ENCODE measurements at places on chromosomes 13 and 19. TPM values are rescaled to one million over a fixed set of nuclear protein-coding genes. Genes with fewer than 3 reads are reported as not detected.
A peak's percentile ranks its signal among the peaks of the same experiment; 100 is the strongest.

Gene ZNF625
- total RNA-seq: 6.6 TPM

DNA sequence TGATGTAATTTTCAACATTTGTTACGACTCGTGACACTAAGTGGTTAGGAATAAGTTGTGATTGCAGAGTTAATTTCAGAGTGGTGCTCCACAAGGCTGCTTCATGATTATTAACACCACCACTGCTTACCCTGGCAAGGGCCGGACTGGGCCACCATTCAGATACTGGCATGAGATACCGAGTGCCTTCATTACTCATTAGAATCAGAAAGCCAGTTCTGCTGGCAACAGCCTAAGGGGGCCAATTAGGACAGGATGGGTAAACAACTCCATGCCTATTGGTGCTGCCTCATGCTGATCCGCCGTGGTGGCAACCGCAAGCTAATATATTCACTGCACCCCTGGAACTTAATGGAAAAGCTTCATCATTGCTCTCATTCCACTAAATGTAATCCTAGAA, 575.1 kb downstream of the EFNB2 start:
- peak; percentile 92 for DNase-seq

GRCh38 chr13:113116206-113116800, 6.3 kb upstream of the F10 start:
- no peak for DNase-seq

DNA sequence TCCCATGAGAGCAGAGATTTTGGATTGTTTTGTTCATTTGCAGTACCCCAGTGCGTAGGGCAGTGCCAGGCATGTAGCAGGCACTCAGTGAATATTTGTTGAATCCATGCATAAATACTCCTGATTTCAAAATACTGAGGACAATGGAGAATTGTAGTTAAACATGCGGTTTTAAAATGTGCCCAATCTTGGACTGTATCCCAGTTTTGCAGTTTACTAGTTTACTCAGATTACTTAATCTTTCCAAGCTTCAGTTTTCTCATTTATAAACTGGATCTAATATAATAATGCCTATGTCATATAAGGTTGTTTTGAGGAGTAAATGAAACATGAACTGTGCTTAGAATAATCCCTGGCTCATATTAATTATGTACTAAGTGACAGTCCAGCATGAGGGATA, 39.0 kb downstream of the RCBTB2 start:
- peak; percentile 68 for DNase-seq

DNA sequence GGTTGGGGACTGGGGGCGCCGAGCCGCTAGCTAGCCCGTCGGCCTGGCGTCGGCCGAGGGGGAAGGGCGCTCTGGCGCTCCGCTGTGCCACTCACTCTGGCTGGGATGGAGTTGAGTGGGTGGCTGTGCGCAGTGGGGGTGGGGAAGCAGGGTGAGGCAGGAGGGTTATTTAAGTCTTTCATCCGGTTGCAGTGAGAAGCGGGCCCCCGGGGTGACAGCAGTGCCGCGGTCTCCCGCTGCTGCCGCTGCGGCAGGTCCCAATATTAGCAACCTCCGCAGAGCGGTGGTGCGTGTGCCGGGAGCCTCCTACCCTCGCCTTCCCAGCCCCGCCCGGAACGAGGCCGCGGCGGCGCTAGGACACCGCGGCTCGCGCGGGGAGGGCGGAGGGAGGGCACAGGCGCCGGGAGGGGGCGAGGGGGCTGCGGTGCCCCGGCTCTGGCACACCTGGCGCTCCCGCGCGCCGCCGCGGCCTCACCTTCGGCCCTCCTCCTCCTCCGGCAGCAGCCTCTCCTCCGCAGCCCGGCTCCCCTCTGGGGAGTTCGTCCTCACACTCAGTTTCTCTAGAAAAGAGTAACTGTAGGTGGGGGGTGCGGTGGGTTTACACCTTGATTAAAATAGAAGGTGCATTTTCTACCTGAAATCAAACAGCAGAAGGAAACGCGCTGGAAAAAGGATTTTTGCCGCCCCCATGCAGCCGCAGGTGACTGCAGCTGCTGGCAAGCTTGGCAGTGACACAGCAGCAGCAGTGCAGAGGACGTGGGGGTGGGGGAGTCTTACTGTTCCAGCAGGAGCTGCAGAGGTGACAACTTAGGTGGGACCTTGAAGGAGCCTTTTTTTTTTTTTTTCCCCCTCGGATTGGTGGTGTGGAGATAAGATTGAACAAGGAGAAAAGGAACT, 4.5 kb downstream of the FGF9 start:
- DNase-seq: no peak

DNA sequence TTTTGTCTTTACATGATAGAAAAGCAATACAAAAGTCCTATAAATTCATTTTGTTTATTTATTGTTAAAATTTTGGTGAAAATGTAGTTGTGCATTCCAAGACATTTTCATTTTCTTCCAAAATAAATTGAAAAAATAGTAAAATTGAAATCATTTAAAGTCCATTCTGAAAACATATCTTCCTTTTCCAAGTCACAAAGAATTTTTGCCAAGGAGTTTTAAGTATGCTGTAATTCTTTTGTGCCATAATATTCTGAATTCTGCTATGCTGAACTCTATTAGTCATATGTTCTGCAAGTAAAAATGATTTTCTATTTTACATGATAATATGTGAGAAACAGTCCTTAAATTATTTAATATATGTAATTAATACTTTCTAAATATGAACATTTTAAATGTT, 879.6 kb upstream of the SLC10A2 start:
- DNase-seq: no peak

Gene APLP1
- total RNA-seq: 51.5 TPM

DNA sequence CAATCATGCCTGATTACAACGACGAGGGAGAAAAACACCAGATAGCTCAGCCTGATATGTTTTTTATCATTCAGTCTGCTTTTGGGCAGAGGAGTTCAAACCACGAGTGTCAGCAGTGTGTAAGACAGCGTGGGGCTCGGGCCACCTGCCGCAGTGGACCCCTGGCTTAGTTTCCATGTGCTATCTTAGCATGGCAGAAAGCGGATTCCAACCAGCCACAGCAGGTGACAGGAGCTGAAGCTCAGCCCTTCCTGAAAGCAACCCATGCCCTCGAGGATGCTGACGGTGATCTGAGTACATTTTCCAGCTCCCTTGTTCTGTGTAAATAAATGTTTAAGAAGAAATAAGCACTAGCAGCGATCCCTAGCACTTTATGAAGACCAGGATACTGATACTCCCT, 32.2 kb upstream of the MBNL2 start:
- no peak for DNase-seq

DNA sequence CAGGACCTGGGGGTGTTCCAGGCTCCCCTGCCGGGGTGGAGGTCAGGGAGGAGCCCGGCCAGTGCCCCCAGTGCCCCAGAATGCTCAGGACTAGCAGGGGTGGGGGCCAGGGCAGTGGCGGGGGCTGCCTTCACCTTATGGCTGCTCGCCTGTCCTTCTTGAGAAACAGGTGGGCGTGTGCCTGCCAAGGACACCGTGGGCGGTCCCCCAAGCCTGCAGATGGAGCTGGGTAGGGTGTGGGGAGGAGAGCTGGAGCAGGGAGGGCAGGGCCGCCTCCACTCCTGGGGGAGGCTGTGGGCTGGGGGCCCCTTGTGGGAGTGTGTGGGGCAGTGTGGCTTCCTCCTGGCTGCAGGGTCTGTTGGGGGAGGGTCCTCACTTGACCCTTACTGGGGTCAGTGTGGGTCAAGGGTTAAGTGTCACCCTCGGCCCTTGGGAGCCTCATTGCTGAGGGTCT, 160.1 kb downstream of the KDM4B start:
- no peak for DNase-seq

Gene SSC5D
- total RNA-seq: 7.2 TPM

- DNase-seq: peak; percentile 1
Measured at GRCh38 chr13:58085819-58086218, 454.3 kb downstream of the PCDH17 start.

- DNase-seq: no peak
Measured at GRCh38 chr13:94878602-94879165, 166.3 kb upstream of the SOX21 start.

GRCh38 chr13:110194451-110194850, 112.5 kb downstream of the COL4A1 start:
- DNase-seq: no peak

Gene OCEL1
- total RNA-seq: 7.9 TPM

Gene CHERP
- total RNA-seq: 4.5 TPM

DNA sequence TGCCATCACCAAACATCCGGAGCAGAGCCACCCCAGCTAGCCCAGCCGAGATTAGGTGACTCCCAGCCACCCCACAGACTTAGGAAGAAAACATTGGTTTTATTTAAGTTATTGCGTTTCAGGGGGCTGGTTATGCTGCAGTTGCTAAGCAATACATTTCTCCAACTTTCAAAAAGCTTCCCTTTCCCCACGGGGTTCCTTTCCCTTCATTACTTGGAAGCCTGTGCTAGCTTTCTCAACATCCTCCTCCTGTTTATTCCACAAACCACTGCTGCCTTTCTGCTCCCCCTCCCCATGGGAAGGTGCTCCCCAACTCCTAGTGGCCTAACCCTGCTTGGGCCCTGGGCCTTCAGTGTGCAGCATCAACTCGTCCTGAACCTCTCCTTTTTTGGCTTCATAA, 52.6 kb downstream of the CDADC1 start:
- no peak for DNase-seq

- DNase-seq: no peak
Measured at GRCh38 chr13:53142306-53142705, 113.7 kb downstream of the OLFM4 start.

Gene WDR88
- not detected for total RNA-seq

DNA sequence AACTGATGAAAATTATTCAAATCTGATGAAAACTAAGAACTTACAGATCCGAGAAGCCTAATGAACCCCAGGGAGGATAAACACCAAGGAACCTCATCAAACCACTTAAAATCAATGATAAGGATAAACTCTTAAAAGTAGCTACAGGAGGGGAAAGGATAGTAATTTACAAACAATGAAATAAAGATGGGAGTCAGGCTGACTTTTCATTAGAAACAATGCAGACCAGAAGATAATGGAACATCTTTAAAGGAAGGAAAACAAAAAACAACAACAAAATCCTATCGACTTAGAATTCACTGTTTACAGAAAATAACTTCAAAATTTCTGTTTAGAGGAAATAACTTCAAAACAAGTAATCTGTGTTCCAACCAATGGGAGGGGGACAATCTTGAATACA, 73.4 kb downstream of the ZDHHC20 start:
- no peak for DNase-seq
